ENCODE measurements at places on chromosomes 6 and 20.

DNA sequence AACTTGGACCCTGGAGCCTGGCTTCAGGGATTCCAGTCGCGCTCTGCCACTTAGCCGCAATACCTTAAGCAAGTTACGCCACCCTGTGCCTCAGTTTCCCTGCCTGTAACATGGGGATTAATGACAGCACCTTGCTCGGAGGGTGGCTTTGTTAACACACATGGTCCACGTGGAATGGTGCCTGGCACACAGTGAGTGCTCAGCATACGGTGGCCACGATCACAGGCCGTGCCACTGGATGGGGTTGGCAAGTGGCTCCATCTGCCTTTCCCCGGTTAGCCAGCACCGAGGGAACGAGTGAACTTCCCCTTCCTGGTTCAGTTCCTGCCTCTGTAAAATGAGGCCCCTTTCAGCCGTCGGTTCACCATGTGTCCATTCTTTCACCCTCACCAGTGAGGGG is 17.2 kb downstream of the C6orf132 start:
- DNase-seq: no peak

- no peak for DNase-seq
Measured at GRCh38 chr6:156420172-156420993, 356.8 kb upstream of the ARID1B start.

- DNase-seq: no peak
Measured at GRCh38 chr6:100775667-100776066, 105.5 kb downstream of the ASCC3 start.

DNA sequence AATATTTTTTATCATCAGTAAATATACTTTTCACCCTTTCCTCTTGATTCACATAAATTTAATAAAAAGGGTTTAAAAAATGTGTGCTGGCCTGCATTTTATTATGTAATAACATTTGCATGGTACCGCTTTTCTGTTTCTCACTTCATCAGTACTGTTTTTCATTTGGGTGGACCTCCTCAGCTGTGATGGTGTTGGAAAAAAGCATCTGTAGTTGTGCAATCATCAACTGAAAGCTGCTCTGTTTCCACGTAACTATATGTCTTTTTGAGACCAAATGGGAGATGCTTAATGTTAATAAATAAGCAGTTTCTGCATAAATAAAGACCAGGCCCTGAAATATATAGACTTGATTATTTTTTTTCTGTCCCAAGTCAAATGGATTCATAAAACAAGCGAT is 31.6 kb upstream of the CENPW start:
- DNase-seq: no peak

- DNase-seq: no peak
Measured at GRCh38 chr6:135274561-135275293, 93.6 kb downstream of the MYB start.

GRCh38 chr6:89208551-89208950 is 8.6 kb downstream of the GABRR1 start:
- no peak for DNase-seq

DNA sequence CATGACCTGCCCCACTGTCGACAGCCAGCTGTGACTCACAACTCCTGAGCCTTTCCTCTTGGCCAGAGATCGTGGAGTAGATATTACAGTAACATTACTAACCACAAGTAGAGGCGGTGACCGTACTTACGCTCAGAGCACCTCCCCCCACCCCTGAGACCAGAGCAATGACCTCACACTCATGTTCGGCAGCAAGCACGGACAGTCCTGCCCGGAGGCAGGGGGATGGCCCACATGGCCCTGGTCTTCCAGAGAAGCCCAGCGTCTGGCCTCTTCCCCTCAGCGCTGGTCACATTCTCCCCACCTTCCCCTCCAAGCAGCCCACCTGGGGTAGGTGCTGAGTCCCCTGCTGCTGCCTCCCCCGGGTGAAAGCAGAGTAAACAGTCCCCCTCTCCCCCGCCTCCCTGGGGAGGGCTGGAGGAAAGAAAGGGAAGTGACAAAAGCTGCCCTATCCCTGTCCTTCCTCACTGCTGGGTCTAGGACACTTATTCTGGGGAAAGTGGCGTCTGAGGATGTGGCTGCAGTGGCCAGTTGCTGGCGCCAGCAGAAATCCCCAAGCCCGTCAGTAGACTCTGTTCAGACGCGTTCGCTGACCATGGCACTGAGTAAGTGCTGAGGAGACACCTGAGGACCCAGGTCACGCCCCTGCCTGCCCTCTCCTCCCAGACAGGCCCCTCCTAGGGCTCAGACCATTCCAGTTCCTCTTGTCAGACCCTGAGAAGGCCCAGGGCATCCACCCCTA is 68.5 kb downstream of the MRPL14 start:
- no peak for DNase-seq

All from activated naive CD8-positive, alpha-beta T cell treated with anti-CD3 and anti-CD28 coated beads, Interleukin-2, amount 50 U/mL, for 16 hours (primary cell).